ENCODE measurements at places on chromosomes 5 and 9. TPM values are rescaled to one million over a fixed set of nuclear protein-coding genes. Genes with fewer than 3 reads are reported as not detected.

GRCh38 chr9:110765926-110766325 is 97.3 kb downstream of the MUSK start:
- DNase-seq = no peak

GRCh38 chr5:143108498-143109128 is 294.9 kb downstream of the NR3C1 start:
- DNase-seq = no peak

DNA sequence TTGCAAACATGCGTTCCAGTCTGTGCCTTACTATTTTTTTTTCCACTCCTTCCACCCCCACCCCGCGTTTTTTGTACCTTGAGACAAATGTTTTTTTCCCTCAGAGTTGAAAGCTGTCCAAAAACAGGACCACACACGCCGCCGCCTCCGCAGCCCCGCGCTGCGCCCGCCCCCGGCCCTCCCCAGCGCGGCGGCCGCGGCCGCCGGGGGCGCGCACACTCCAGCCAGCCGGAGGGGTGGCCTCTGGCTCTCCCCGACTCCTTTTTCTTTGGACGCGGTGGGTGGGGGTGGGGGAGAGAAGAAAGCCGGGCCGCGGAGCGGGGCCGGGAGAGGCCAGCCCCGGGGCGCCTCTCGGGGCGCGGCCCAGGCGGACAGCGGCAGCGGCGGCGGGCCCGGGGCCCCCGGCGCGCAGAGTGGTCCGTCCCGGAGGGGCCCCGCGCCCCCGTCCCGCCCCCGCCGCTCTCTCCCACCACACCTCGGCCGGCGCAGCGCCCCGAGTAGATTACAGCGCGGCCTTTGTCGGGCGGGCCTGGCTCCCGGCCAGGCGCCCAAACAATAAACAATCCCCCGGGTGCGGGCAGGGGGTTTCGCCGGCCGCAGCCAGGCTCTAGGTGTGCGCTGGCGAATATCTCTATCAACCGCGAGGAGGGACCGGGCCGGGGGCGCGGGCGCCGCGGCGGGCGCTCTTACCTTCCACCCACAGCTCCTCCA is 10.9 kb downstream of the PTCH1 start:
- DNase-seq = no peak

DNA sequence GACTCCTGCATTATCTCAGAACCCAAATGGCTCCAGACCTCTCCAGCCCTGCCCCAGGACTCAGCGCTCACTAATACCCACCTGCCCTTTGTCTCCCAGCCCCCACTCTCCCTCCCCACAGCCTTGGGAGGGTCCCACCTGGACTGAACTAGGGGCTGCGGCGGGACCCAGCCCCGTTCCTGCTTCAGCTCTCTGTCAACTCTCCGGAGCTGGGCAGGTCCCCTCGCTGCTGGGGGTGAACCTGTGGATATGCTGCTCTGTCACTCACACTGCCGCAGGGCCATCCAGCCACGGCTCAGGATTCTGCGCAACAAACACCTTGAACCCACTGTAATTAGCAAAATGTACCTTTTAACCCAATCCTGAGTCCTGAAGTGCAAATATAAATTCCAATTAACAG is 36.8 kb downstream of the NDUFS6 start:
- DNase-seq = no peak

GRCh38 chr9:76560481-76560922 is 101.5 kb downstream of the GCNT1 start:
- no peak for DNase-seq

- DNase-seq = no peak
Observed at GRCh38 chr9:114030364-114030763, 47.7 kb downstream of the AMBP start.

- DNase-seq = no peak
Observed at GRCh38 chr9:133421615-133422542, at the start of gene ADAMTS13. Gene ADAMTS13, plus strand, starts transcription at chr9:133422367. Its CDS starts 77 bp downstream, at chr9:133422444.

GRCh38 chr5:153618307-153618706 is 127.8 kb downstream of the GRIA1 start:
- no peak for DNase-seq

DNA sequence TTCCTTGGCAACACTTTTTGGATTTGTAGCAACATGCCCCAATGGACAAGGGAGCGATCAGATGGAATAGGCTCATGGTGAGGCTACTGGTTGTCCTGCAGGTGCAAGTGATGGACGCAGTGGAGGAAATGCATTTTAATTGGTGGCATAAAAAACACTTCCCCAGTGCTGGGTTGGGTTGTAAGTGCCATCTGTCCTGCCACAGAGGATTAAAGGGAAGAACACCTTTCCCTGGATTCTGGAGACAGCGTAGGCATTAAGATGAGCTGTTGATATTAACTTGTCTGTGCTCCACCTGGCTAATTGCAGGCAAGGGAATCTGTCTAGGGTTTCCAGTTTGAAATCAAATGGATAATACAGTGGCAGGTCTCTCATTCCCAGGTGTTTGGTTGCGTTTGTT is 173.4 kb downstream of the ZNF462 start:
- no peak for DNase-seq

DNA sequence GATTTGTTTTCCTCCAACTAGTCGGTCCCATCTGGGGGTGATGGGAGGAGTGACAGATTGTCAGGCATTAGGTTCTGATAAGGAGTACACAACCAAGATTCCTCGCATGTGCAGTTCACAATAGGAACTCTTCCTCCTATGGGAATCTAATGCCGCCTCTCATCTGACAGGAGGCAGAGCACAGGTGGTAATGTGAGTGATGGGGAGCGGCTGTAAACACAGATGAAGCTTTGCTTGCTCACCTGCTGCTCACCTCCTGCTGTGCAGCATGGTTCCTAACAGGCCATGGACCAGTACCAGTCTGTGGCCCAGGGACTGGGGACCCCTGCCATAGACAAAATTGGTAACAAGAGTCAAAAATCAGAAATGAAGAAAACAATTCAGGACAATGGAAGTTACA is 173.3 kb upstream of the HMHB1 start:
- DNase-seq = no peak

DNA sequence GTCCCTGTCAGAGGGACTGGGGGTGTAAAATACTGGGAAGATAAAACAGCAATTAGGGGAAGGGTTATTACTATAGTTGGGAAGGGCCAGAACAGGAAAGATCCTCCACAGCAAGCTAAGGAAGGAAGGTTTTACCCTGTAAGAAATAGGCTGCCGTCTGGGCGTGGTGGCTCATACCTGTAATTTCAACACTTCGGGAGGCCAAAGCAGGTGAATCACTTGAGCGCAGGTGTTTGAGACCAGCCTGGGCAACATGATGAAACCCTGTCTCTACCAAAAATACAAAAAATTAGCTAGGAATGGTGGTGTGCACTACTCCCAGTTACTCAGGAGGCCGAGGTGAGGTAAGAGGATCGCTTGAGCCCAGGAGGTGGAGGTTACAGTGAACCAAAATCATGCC is 165.1 kb upstream of the TLX3 start:
- no peak for DNase-seq

- no peak for DNase-seq
Observed at GRCh38 chr9:129027224-129027684, 877 bp downstream of the SH3GLB2 start.

GRCh38 chr9:15513335-15513734 is 2.6 kb upstream of the PSIP1 start:
- DNase-seq = no peak

PCDHB12 gene
- total RNA-seq = 2.9 TPM

PCDHGB5 gene
- total RNA-seq = 8.5 TPM

C5orf58 gene
- not detected for total RNA-seq

MAMDC4 gene
- total RNA-seq = 1.9 TPM

FYB1 gene
- 13.2 TPM for total RNA-seq

C8G gene
- not detected for total RNA-seq

GLDC gene
- not detected for total RNA-seq

All from omental fat pad (tissue), 4 donors.